Activated T-helper 1 cell treated with anti-CD3 and anti-CD28 coated beads, Interleukin-12 subunit alpha, Interleukin-12 subunit beta, Interleukin-2, Interleukin-4 antibody, amounts not matched to agents 30 ng/mL and 10 ng/mL and 1 ng/mL, durations not matched to agents 14 hours and 24 hours and 36 hours (primary cell): ENCODE measurements at places on chromosomes 7 and 10. TPM values are rescaled to one million over a fixed set of nuclear protein-coding genes. Genes with fewer than 3 reads are reported as not detected.

DNA sequence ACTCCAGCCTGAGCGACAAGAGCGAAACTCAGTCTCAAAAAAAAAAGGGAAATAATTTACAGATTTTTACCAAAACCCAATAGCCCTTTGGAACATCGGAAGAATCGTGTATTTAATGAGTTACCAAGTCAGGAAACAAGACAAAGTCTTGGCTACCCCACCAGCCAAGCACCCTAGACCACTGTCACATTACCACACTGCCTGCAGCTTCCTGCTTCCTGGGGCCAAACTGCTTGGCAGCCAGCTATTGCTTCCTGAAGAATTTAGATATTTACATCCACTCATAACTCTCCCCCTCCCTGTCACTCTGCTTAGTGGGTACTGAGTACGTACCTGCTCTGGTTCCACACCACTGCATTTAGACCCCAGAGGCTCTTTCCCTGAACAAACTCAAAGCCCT lies 14.1 kb upstream of the TNPO3 start:
- H3K4me1 ChIP-seq = peaks cover 8% of the 10 kb centered on the region
- H3K4me3 ChIP-seq = no peak overlapping the region
- H3K27ac ChIP-seq = no peak overlapping the region

GRCh38 chr7:21261627-21262594 lies 166.0 kb upstream of the SP4 start:
- no peak overlapping the region for H3K27ac ChIP-seq
- DNase-seq = peak; percentile 8
- peaks cover 8% of the 10 kb centered on the region for H3K27me3 ChIP-seq
- peaks cover 4% of the 10 kb centered on the region for H3K36me3 ChIP-seq
- peaks cover 18% of the 10 kb centered on the region for H3K4me1 ChIP-seq

GRCh38 chr10:6543431-6544005 lies 36.6 kb downstream of the PRKCQ start:
- H3K36me3 ChIP-seq = peaks cover 14% of the 10 kb centered on the region
- H3K27ac ChIP-seq = peak overlapping the region; percentile 99

- no peak for DNase-seq
- no peak overlapping the region for H3K27ac ChIP-seq
- no peaks in the 10 kb centered on the region for H3K36me3 ChIP-seq
- peaks cover 13% of the 10 kb centered on the region for H3K27me3 ChIP-seq
- peaks cover 23% of the 10 kb centered on the region for H3K4me1 ChIP-seq
- no peak overlapping the region for H3K4me3 ChIP-seq
These were observed 71.3 kb downstream of the SH3PXD2A start for GRCh38 chr10:103784089-103784488.

DNA sequence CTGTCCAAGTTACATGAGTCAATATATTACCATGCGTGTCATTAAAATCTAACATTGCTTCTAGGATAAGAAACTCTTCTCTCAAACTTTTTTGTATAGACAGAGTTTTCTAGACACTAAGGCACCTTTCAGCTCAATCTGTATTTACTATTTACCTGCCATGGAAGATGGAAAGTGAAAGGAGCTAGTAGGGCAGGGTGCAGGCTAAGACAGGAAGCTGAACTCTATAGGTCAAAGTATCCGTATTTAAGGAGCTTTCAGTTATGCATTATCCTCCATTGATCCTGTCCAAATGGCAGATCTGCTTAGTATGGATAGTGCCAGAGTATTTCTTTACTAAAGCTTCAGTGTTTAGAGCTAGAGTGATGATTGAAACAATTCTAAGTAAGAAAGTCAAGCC lies 612.8 kb downstream of the IPMK start:
- no peaks in the 10 kb centered on the region for H3K36me3 ChIP-seq
- no peaks in the 10 kb centered on the region for H3K4me1 ChIP-seq
- no peak for DNase-seq
- H3K27ac ChIP-seq = no peak overlapping the region
- H3K4me3 ChIP-seq = no peak overlapping the region

SFMBT2 gene
- 38.3 and 39.1 TPM in 2 replicates for total RNA-seq
